Stimulated activated CD8-positive, alpha-beta memory T cell treated with anti-CD3 and anti-CD28 coated beads, Interleukin-15, amount 100 ng/mL, for 24 hours (primary cell): ENCODE measurements at places on chromosomes 5 and 9.

- DNase-seq: no peak
Observed at GRCh38 chr5:74237571-74238145, 402.9 kb downstream of the ENC1 start.

DNA sequence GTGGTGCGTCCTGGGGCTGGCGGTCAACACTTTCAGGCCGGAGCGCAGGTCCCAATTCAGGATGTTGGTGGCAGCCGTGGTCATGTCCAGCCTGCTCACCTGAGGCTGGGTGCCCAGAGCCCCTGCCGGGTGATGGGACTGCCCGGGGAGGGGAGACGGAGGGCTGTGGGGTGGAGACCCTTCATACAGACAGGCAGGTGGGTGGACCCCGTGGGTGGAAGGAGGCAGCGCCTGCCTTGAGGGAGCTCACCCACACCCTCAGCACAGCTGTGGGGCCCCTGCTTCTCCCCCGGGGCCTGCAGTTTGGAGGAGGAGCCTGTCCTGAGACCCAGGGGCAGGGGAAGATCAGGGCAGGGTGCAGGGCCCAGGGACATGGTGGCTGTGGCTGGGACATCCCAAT is 6.9 kb upstream of the PTGDS start:
- no peak for DNase-seq

DNA sequence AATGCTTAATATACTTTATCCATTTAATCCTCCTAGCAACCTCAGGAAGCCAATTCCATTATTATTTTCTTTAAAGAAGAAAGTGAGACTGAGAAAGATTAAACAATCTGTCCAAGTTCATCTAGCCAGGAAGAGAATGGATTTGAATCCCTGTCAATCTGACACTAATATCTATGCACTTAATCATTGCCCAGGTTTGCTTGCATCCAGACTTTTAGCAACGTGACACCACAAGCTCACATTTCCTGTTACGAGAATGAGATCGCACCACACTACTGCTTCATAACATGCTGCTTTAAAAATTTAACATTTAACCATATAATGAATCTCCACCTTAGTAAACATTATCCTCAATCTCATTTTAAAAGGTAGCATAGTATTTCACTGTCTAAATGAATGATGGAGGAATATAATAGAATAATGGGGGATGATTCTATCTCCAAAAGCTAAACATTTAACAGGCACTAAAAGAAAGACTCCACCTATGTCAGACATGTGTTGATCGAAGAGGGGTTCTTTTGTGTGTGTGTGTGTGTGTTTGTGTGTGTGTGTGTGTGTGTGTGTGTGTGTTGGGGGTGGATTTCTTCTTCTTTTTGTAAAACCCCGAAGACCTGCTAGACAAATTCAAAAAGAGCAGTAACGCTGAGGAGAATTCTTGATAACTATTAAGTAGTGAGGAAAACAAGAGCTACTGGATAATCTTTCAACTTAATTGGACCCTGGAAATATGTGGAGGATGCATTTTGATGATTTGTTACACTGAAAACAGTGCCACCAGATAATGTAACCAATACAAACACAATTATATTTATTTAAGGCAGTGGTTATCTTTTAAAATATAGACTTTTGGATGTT is 138.7 kb upstream of the NR3C1 start:
- no peak for DNase-seq

DNA sequence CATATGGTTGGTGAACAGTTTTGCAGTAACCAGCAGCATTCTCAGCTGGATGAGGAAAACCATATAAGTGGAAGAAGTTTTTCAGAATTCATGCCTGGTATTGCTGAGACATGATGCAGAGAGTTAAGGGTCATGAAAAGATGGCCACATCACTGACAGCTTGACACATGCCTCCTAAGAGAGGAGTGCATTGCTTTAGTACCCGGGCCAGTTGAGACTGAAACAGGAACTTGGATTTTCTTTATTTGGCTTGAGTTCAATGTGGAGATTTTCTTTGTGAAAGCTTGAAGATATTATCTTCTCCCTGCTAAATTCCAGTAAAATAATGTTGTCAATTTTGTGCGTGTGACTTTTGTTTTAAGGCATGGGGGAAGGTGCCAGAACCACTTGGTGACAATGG is 35.8 kb downstream of the HACD4 start:
- DNase-seq: no peak

DNA sequence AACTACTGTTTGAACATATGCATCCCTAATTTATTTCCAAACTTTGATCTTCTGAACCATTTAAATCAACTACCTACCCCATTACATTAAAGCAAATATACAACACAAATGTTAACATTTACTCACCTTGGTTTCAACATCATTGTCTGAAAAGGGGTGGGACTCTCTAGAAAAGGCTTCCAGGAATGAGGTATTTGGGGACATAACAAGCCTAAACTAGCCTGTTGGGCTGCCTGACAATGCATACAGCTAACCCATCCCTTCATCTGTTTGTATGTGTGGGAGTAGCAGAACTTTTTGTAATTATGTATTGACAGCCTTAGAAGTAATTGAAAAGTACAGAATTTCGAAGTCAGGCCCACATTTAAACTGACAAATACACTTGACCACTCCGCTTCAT is 2225.9 kb upstream of the C9orf72 start:
- no peak for DNase-seq

- DNase-seq: no peak
Observed at GRCh38 chr9:82354279-82354659, 365.7 kb downstream of the SPATA31D1 start.

- DNase-seq: no peak
Observed at GRCh38 chr9:21782205-21782604, 20.2 kb upstream of the MTAP start.
